Heart right ventricle (tissue), 16 donors: ENCODE measurements at places on chromosomes 7 and 10. TPM values are rescaled to one million over a fixed set of nuclear protein-coding genes. Genes with fewer than 3 reads are reported as not detected.

GRCh38 chr10:95392681-95393164 is 101.9 kb upstream of the PDLIM1 start:
- peaks cover 78% of the 10 kb centered on the region for H3K36me3 ChIP-seq
- no peak overlapping the region for H3K4me3 ChIP-seq
- peaks cover 92% of the 10 kb centered on the region for H3K4me1 ChIP-seq
- peak overlapping the region; percentile 20 for H3K27ac ChIP-seq

- H3K27me3 ChIP-seq = no peaks in the 10 kb centered on the region
- H3K4me3 ChIP-seq = no peak overlapping the region
- no peaks in the 10 kb centered on the region for H3K36me3 ChIP-seq
- H3K4me1 ChIP-seq = peaks cover 16% of the 10 kb centered on the region
Observed at GRCh38 chr7:143898810-143899209, 3.2 kb downstream of the TCAF1 start.

GRCh38 chr10:68231106-68231816 is 652 bp downstream of the ATOH7 start:
- DNase-seq = peak; percentile 43
- no peaks in the 10 kb centered on the region for H3K36me3 ChIP-seq
- H3K4me1 ChIP-seq = no peaks in the 10 kb centered on the region
- no peak overlapping the region for H3K27ac ChIP-seq
- peaks cover 8% of the 10 kb centered on the region for H3K27me3 ChIP-seq
- H3K4me3 ChIP-seq = peak overlapping the region; percentile 64

DNA sequence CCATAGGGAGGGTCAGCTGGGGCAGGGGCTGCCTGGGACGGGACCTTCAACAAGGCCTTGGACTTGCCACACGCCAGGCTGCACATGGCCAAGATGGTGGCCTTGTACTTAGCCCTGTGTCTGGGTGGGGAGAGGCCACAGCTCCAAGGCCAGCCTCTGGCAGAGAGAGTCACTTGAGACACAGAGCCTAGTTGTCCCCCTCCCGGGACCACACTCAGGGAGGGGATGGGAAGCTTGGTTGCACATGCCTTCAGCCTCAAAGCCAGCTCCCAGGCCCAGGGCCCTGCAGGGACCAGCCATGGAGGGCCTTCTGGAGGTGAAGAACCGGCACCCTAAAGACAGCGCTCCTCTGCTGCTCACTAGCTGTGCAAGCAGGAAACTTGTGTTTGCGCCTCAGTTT is 16.7 kb downstream of the MMRN2 start:
- no peak overlapping the region for H3K27ac ChIP-seq
- H3K27me3 ChIP-seq = no peaks in the 10 kb centered on the region

GRCh38 chr7:2805213-2805944 is 38.7 kb downstream of the GNA12 start:
- no peaks in the 10 kb centered on the region for H3K36me3 ChIP-seq
- H3K27ac ChIP-seq = peak overlapping the region; percentile 84
- no peak for DNase-seq
- peak overlapping the region; percentile 16 for H3K4me3 ChIP-seq
- H3K27me3 ChIP-seq = no peaks in the 10 kb centered on the region

DNA sequence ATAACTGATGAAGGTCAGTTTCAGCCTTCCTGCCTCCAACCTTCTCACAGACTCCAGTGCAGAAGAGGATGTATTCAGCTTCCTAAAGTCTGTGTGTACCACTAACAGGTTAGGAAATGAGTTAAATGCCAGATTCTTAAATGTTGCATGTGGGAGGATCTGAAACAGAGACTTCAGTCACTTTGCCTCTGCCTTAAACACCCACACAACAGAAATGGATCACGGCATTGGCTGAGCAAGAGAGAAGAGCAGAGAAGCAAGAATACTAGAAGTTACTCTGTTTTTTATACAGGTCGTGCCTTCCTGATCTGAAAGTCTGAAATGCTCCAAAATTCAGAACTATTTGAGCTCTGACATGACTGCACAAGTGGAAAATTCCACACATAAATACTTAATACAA is 98.9 kb upstream of the ARHGAP21 start:
- H3K27ac ChIP-seq = no peak overlapping the region
- peaks cover 7% of the 10 kb centered on the region for H3K4me1 ChIP-seq
- DNase-seq = no peak
- no peaks in the 10 kb centered on the region for H3K36me3 ChIP-seq
- no peaks in the 10 kb centered on the region for H3K27me3 ChIP-seq

GRCh38 chr7:114182837-114183236 is 231.8 kb upstream of the FOXP2 start:
- no peaks in the 10 kb centered on the region for H3K4me1 ChIP-seq
- no peaks in the 10 kb centered on the region for H3K36me3 ChIP-seq
- DNase-seq = no peak
- H3K27ac ChIP-seq = no peak overlapping the region
- no peak overlapping the region for H3K4me3 ChIP-seq

DNA sequence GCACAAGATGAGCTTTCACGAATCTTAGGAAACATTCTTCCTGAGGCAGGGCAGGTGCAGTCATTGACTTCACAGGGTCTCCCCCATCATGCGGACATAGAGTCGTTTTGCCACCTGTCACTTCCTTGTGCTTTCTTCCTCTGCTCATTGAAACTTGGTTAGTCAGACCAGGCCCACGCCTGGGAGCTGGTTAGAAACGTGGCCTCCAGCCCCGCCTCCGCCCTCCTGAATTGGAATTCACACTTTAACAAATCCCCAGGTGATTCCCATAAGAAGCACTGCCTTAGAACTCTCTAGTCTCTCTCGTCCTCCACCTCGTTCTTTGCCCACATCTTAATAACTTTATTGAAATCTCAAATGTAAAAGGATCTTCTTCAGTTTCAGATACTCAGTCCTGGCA is 265.5 kb upstream of the FZD8 start:
- H3K27ac ChIP-seq = no peak overlapping the region
- H3K4me3 ChIP-seq = no peak overlapping the region
- no peak for DNase-seq
- H3K4me1 ChIP-seq = peaks cover 4% of the 10 kb centered on the region
- H3K36me3 ChIP-seq = no peaks in the 10 kb centered on the region
- no peaks in the 10 kb centered on the region for H3K27me3 ChIP-seq

DNA sequence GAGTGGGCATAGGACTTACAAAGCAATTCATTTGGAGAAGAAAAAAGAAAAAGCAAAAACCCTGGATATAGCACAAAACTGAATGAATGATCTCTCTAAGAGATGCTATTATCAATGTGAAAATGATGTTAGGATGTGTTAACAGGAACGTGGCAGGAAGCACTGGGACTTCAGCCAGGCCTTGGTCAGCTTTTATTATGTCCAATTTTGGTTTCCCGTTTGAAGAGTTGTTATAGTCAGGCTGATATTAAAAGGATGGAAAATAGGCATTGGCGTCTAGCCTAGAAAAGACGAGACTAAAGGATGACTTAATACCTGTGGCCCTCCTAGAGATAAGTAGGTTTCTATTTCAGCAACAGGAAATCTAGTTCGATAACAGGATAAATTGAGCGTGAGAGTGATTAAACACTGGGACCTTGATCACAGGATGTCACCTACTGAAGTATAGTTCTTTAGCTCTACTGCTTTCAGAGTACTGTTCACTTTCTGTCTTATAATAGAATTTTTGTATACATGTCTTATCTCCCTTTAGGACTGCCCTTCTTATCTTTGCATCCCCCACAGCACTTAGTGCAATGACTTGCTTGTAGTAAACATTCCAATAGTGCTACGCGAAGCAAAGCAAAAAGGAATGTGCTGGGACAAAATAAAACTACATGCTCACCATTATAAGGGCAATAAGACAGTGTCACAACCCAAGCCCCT is 99.8 kb upstream of the AGBL3 start:
- DNase-seq = peak; percentile 74
- H3K4me3 ChIP-seq = no peak overlapping the region
- peaks cover 60% of the 10 kb centered on the region for H3K4me1 ChIP-seq
- H3K27me3 ChIP-seq = peaks cover 10% of the 10 kb centered on the region

GRCh38 chr10:22343731-22344130 is 1.6 kb upstream of the SPAG6 start:
- no peaks in the 10 kb centered on the region for H3K4me1 ChIP-seq
- peaks cover 90% of the 10 kb centered on the region for H3K27me3 ChIP-seq
- H3K36me3 ChIP-seq = no peaks in the 10 kb centered on the region
- no peak for DNase-seq
- H3K27ac ChIP-seq = no peak overlapping the region
- H3K4me3 ChIP-seq = no peak overlapping the region

Gene BTBD16
- total RNA-seq = not detected

Gene CCDC71L
- total RNA-seq = 4.5 TPM

Gene ASAH2B
- 2.8 TPM for total RNA-seq

Gene SORCS1
- total RNA-seq = 0.71 TPM

Gene STRIP2
- 20.3 TPM for total RNA-seq

Gene PSD
- not detected for total RNA-seq

Gene TAS2R5
- total RNA-seq = not detected
